ENCODE measurements at places on chromosomes 3 and 15.

DNA sequence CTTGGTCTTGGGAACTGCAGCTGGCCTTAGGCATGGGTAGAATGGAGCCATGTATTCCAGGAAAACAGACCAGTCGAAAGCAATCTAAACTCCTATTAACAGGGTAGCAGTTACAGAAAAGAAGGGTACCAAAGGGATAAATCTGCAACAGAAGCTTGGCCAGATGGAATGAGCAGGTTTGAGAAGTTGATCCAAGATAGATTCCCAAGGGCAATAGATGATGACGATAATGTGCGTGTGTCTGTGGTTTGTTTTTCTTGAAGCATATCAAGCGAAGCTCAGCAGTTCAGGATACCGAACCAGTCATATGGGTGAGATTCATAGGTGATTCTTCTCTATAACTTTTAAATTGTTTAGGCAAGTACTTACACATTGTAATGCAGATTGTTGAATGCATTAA, 203.8 kb upstream of the SEMA6D start:
- no peak for DNase-seq

GRCh38 chr15:78103406-78104118, 11.2 kb downstream of the SH2D7 start:
- peak; percentile 62 for DNase-seq

DNA sequence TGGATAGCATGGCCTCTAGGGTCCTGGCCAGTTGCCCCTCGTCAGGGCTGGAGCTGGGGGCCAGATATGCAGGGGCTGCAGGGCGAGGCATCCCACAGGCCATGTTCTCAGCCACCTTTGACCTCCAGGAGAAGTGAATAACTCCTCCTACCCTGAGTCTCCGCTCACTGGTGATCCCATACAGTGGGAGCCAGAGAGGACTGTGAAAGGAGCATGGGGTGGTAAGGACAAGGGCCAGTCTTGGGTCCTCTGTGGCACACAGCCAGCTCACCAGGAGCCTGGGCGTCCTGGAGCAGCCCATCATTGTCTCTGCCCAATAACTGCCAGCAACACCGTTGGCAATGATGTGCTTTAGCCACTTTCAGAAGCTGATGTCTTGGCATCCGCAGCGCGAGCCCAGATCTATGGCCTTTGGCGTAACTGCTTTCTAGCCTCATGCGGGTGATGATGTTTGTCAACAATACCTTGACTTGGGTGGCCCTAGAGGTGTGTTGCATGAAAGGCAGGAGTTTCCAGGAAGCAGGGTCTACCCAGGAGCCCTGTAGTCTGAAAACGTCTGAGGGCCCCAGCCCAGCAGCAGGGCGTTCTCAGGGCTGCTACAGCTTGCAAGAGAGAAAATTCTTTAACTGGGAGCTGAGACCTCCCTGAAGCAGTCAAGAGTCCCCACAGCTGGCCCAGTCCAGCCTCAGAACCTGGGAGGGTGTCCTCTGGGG, 61.1 kb upstream of the IQSEC1 start:
- no peak for DNase-seq

- DNase-seq = no peak
These were observed 332.3 kb downstream of the CNTN3 start for GRCh38 chr3:74282202-74282601.

DNA sequence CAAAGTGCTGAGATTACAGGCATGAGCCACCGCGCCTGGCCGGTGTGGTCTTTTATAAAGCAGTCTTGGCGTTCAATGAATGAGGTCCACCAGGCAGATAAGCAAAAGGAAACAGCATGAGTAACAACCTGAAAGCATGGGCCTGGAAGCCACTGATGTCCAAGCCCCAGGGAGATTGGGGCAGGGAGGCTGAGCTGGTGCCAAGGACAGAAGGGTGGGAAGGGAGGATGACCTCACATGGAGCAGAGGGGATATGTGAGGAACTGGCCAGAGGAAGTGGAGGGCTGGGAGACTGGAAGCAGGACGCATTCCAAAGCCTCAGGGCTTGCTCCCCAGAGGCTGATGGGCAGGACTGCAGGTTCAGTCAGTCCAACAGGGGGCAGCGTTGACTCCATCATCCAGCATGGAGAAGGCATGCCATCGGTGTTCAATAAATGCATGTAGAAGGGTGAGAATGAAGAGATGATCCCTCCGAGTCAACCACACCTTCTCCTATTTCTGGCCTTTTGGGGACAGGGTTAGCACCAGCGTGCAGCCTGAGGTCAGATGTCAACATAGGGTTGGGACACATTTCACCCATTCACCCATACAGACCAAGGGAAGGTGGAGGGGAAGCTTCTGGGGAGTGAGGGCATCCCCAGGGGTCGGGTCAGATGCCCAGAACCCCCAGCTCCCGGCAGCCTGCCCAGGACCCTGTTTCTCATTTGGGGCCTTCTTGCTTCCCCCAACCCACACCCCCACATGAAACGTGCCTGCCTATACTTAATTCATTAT, 14.8 kb downstream of the MYL3 start:
- DNase-seq = peak; percentile 23

DNA sequence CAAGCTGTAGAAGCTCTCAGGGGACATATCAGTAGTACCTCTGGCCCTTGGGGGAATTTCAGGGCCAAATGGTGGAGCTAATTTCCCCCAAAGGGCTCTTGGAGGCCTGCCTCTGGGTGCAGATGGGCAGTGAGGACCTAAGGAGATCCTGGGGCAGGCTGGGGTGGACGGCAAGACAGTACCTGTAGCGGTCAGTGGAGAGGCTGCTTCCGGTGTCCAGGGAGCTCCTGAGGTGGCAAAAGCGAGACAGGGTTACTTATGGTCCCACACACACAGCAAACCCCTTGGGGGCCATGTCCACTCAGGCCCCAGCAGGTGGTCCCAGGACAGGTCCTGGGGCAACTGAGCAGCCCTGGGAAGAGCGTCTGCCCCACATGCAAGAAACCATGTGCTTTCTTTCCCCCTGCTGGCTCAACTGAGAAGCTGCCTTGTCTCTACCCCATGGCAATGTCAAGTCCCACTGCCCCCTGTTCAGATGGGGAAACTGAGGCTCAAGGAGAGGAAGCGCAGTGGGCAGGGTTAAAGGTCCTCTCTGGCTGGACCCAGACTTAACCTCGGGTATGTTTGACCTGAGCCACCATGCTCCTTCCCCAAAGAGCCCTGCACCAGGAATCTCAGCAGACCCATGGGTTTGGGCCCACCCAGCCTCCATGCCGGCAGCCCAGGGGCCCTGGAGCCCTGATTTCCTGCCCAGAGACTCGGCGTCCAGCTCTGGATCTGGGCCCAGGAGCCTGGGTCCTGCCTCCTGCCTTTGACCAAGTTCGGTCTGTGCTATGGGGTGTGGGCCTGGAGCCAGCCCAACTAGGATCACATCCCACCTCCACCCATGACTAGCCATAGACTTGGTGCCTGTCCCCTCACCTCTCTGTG, 25.7 kb downstream of the IQSEC1 start:
- DNase-seq = no peak

- no peak for DNase-seq
These were observed 16.5 kb downstream of the SLC12A1 start for GRCh38 chr15:48222627-48223026.

DNA sequence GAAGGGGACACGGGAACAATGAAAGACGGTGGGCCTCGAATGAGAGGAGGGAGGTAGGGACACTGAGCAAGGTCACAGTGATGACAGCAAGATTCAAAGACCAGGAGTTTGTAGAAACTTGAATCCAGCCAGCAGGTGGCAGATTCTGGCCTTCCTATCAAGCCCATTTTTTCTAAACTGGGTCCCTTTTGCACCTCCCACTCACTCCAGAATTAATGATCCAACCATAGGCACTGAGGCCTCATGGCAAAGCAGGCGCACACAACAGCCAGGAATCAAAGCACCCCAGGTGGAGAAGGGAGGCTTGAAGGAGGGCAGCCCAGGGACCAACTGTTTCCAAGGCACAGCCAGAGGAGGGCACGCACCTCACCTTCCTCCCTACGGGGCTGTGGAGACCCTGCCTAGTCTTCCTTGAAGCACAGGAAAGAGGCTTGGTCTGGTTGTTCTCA, 90.2 kb downstream of the ANP32A start:
- DNase-seq = peak; percentile 6

GRCh38 chr3:123414973-123415775, 33.7 kb downstream of the ADCY5 start:
- no peak for DNase-seq

- DNase-seq = no peak
These were observed 11.2 kb downstream of the APBA2 start for GRCh38 chr15:28896951-28897350.

DNA sequence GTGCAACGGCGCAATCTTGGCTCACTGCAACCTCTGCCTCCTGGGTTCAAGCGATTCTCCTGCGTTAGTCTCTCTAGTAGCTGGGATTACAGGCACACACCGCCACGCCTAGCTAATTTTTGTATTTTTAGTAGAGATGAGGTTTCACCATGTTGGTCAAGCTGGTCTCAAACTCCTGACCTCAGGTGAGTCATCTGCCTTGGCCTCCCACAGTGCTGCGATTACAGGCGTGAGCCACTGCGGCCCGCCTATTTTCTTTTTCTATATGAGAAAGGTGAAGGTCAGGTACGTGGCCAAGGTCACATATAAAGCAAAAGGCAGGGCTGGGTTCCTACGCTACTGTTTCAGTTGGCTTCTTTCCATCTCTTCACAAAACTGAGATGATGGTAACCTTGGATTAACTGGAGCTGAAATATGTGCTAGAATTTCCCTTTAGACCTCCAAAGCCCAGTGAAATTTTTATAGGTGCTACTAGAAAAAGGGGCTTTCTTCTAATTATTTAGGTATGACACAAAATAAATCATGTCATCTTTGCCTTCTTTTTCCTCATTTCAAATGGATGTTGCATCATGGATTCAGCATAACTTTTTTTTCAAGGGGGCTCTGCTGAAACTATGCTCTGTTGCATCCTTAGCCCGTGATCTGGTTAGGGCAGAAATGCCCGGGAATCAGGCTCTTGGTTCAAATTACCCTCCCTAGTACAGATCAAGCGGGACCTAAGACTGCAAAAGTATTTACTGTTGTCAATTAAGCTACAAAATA, 68.5 kb downstream of the MYO1E start:
- DNase-seq = no peak

DNA sequence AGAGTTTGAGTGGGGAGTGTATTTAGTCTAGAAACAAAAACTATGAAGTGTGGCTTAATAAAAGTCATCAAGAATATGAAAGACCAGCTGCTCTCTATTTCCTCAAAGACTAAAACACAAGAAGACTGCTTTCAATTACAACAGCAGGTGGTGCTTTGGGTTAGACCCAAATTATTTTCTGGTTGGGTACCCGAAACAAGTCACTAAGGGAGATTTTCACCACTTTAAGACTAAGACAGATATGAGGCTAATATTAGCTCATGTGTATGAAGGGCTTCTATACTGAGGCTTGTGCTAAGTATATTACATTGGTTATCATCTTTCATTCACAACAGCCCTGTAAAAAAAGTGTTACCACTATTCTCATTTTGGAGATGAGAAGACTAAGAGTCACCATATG, 43.1 kb downstream of the COL8A1 start:
- DNase-seq = no peak

- DNase-seq = no peak
These were observed 4.8 kb downstream of the GALNT15 start for GRCh38 chr3:16179261-16179660.

DNA sequence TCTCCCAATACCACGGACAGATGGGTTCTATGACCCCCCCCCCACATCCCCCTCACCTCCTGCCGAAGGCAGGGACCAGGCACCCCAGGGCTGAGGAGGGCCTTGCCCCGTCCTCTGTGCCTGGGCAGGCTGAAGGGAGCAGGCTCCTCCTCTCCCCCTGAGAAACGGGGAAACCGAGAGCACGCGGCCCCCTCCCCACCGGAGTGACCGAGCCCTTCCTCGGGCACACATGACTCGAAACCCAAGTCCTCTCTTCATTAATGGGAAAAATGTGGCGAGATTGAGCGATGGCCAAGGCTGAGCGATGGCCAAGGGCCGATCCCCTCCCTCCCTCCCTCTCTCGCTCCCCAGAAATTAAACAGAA, 7.0 kb downstream of the EPHB3 start:
- DNase-seq = no peak

DNA sequence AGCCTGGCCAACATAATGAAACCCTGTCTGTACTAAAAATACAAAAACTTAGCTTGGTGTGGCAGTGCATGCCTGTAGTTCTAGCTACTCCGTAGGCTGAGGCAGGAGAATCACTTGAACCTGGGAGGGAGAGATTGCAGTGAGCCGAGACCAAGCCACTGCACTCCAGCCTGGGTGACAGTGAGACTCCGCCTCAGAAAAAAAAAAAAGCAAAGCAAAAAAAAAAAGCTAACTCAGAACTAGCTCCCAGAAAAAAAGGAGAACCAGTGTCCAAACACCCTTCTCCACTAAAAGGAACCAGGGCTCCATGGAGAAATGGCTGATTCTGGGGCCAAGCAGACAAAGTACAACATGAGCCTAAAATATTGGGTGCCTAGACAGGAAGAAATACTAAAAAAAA, 16.7 kb upstream of the CRTC3 start:
- no peak for DNase-seq

- DNase-seq = no peak
These were observed 26.1 kb upstream of the TFDP2 start for GRCh38 chr3:142175478-142175877.

- no peak for DNase-seq
These were observed 6.9 kb downstream of the CRBN start for GRCh38 chr3:3172627-3173026.

- DNase-seq = no peak
These were observed 180.2 kb upstream of the TTC14 start for GRCh38 chr3:180421721-180422120.

DNA sequence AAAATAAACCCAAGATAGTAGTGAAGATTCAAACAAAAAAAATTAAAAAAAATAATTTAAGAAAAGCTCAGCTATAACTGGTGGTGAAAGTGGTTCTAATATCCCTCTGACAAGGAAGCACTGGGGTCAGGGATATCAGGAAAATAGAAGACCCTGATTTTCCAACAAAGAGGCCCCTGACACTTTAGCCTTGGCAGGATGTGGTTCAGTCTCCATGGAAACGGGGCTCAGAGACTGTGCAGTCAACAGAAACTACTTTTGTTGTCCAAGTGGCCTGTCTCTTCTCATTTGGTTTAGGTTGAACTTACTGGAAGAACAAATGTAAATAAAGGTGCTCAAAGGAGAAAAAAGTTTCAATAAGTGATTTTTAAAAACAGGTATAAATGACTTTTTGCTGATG, 27.2 kb downstream of the INTS14 start:
- DNase-seq = no peak

- no peak for DNase-seq
These were observed 281.8 kb upstream of the TGFBR2 start for GRCh38 chr3:30324587-30324986.

DNA sequence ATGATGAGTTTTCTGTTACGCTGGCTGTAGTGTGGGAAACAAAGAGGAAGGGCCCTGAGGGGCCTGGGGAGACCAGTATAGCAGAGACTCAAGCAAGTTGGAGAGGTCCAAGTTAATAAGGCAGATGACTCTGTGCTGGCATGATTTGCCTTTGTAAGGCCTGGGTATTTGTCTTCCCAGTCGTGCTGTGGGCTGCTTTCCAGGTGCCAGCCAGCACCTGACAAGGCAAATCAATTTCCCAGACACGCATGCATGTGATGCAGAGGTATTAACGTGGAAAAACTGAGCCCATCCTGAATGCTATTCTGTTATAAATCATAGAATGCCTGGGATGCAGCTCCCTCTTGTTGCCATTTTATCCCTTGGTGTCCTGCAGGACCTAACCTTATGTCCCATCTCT, 175.6 kb downstream of the MFSD1 start:
- no peak for DNase-seq

- DNase-seq = no peak
These were observed 3.1 kb downstream of the PRR23E start for GRCh38 chr3:127196002-127196401.
